ENCODE measurements at places on chromosomes 16 and 17. TPM values are rescaled to one million over a fixed set of nuclear protein-coding genes. Genes with fewer than 3 reads are reported as not detected.

GRCh38 chr17:34567691-34568465 lies 11.5 kb upstream of the TMEM132E start:
- DNase-seq: no peak

DNA sequence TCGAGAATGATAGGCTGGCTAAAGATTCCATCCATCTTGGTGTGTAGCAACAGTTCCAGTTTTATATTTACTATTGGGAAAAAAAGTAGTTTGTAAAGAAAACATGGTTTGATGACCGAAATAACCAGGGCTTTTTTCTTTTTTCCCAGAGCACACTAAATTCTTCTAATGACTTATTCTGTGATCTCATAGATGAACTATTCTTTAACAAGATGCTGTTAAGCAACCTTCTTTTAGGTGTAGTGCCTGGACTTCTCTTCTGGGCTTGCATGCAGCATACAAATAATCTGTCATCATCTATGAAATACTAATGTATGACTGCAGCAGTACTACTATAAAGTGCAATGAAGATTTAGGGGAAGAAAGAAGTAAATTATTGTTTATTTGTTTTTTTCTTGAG lies 11.0 kb upstream of the CAPNS2 start:
- DNase-seq: no peak

DNA sequence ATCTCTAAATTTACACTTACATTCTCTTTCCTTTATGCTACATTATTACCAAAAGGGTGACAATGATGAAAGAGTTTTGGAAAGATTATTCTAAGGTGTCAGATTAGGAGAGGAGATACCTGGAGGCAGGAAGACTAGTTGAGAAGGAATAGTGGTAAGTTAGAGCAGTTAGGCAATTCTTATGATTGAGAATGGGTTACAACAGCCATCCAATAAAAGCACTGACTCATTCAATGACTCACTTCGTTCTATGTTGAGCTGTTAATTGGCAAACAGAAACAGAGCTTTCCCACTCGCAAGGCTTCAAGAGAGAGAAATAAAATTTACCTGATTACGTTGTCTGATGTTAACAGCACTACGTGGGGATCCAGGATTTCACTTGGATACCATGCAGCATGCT lies 5.8 kb downstream of the NUP88 start:
- no peak for DNase-seq

- peak; percentile 78 for DNase-seq
Observed at GRCh38 chr17:42928714-42929496, 28.3 kb downstream of the G6PC1 start.

- DNase-seq: no peak
Observed at GRCh38 chr16:70717065-70717464, 31.2 kb upstream of the MTSS2 start.

- DNase-seq: no peak
Observed at GRCh38 chr17:82655523-82655922, 7.3 kb upstream of the WDR45B start.

DNA sequence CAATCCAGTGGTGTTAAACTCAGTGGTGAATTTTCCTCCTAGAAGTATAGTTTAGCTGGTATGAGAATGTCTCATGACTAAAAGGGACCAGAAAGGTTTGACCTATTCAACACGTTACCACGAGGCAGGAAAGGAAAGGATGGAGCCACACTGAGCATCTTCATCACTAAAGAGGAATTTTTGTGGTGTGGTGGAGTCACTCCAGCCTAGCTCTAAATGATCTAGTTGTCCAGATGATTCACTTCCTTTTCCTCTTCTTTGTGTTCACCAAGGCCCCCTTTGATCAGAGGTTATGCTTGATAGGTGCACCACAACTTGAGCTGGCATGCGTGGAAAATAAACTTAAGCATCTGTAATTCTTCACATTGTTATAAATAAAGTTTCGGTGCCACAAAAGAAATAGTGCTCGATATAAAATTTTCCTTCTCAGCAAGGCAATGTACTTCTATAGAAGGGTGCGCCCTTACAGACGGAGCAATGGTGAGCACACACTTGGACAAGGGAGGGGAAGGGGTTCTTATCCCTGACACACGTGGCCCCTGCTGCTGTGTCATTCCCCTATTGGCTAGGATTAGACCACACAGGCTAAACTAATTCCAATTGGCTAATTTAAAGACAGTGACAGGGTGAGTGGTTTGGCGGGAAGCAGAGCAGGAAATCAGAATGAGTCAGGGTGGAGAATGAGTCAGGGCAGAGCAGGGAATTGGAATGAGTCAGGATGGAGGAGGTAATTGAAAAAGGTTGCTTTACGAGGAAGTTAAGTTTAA lies 254.6 kb downstream of the HS3ST3A1 start:
- peak; percentile 5 for DNase-seq

GRCh38 chr17:32646941-32647340 lies 160.1 kb downstream of the CDK5R1 start:
- DNase-seq: no peak

- DNase-seq: no peak
Observed at GRCh38 chr16:25097276-25097975, 14.1 kb upstream of the LCMT1 start.

DNA sequence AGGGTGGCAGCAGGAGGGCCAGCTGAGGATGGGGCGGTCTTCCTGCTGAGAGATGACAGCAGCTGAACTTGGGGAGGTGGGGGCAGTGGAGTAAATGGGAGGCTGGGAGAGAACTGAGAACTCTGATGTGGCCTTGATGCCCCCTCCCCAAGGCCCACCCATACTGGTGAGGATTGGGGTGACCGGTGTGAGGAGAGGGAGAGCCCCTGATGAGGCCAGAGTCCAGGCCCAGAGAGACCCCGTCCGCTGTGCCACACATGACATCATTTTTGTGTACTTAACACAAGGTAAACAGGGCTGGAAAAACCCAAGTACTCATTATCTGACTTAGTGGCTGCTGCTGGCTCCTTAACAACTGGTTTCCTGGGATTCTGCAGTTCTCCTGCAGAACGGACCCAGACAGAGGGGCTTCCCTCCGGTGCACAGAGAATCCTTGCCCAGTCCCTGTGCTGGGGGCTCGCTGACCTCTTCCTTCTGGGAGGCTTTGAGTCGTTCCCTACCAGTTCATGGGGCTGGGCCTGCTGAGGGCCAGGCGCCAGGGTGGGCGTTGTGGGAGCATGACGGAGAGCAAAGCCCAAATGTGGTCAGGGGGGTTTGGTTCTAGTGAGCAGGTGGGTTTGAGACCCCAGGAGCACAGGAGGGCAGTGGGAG lies 207.6 kb downstream of the RAB11FIP4 start:
- DNase-seq: no peak

GRCh38 chr17:55266051-55266957 lies 1.5 kb downstream of the HLF start:
- DNase-seq: no peak

- no peak for DNase-seq
Observed at GRCh38 chr16:31076319-31076718, 2.1 kb downstream of the ZNF646 start.

The USP43 gene
- total RNA-seq: 0.38 TPM

The PRR29 gene
- total RNA-seq: 2.5 TPM

DNA sequence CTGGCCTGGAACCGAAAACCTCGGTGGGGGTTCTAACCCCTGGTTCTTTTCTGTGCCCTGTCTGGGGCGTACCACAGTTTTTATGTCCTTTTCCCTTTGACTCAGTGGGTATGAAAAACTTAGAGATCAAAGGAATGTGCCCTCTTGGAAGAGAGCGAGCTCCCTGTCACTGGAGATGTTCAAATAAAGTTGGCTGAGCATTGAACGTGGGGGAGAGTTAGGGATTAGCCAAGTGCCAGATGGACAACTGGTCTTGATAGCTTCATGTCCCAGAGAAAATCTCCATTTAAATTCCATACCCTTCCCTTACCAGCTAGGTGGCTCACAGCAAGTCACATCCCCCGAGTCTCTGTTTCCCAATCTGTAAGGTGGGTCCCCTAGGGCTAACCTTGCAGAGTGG lies 9.5 kb downstream of the ADGRG1 start:
- no peak for DNase-seq

DNA sequence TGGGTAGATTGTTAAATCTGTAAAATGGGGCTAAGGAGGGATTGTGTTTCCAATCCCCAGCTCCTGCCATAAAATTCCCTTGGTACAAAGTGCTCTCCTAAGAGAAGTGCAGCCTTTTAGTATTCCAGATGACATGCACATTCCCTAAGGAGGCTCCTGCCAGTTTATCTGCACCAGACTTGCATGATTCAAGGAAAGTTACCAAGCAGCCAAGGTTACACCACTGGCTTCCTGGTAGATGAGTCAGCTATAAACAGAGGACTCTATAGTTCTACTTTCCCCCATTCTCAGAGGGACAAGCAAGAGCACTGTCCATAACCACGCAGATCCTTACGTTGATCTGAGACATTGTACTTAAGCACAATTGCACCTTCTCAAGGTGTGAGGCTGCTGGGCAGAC lies 1.9 kb downstream of the CALB2 start:
- no peak for DNase-seq

The LGALS9 gene
- 18.4 TPM for total RNA-seq

GRCh38 chr17:27566671-27567562 lies 64.1 kb upstream of the LGALS9 start:
- no peak for DNase-seq

Measured in activated CD8-positive, alpha-beta T cell treated with anti-CD3 and anti-CD28 coated beads for 36 hours (primary cell).